Fibroblast of skin of right biceps (primary cell): ENCODE measurements at places on chromosomes 5 and 9.

DNA sequence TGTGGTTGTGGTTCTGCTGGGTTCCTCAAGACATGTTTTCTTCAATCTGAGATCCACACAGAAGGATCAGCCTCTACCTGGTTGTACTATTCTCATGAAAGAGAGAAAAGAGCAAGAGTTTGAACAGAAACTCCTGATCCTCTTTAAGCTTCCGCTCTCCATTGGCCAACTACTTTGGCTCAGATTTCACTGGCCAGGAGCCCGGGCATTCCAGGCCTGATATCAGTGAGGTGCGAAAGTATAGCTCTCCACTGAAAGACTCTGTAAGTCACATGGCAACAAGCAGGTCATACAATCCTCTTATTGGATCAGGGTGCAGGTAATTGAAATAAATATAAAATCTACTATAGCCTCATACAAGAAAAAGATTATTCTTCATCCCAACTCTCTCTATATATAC is 920.5 kb downstream of the TLE4 start:
- no peak for DNase-seq

DNA sequence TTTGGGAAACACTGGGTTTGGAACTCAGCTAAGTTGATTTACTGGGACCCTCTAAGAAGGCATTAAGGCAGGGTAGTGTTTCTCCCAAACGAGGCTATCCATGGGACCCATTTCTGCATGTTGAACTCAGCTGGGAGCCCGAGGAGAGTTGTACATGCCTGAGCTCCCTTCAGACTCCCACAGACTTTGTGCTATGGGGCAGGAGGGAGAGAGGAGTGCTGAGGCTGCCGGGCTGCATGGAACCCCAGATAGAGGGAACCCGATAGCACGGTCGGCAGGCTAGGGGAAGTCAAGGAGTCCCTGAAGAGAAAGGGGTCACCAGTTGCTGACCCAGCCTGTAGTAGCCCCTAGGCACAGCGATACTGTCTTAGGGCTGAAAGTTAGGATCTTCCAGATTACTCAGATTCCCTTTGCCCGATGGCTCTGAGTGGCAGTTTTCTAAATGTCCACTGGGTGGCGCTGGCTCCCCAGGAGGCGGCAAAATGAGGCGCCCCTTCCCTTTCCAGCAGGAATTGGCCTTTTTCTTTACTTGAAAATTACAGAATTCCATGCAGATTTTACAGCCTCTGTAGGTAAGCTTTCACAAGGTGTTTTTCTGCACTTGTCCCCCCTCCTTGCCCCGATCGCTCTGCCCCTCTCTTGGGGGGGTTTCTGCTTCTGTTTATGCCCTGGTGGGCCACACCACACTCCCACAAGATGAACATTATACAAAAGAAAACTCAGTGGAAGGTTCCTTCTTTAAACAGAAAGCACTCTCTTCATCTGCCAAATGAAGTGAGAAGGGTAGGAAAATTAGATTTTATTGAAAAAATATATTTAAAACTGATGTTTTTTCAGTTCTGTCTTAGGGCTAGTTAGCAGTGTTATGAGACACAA is 17.8 kb downstream of the NANS start:
- DNase-seq = peak; percentile 46

- DNase-seq = no peak
Measured at GRCh38 chr5:102767862-102768261, 12.8 kb downstream of the PAM start.

DNA sequence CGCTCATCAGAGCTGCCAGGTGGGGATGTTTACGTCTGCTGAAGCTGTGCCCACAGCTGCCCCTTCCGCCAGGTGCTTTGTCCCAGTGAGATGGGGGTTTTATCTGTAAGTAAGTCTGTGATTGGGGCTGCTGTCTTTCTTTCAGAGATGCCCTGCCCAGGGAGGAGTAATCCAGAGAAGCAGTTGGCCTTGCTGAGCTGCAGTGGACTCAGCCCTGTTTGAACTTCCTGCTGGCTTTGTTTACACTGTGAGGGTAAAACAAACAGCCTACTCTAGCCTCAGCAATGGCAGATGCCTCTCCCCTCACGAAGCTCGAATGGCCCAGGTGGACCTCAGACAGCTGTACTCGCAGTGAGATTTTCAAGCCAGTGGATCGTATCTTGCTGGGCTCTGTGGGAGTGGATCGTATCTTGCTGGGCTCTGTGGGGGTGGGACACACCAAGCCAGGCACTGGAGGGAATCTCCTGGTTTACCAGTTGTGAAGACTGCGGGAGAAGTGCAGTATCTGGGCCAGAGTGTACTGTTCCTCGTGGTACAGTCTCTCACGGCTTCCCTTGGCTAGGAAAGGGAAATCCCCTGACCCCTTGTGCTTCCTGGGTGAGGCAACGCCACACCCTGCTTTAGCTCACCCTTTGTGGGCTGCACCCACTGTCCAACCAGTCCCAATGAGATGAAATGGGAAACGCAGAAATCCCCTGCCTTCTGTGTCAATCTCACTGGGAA is 530.1 kb upstream of the DMAC1 start:
- DNase-seq = no peak

DNA sequence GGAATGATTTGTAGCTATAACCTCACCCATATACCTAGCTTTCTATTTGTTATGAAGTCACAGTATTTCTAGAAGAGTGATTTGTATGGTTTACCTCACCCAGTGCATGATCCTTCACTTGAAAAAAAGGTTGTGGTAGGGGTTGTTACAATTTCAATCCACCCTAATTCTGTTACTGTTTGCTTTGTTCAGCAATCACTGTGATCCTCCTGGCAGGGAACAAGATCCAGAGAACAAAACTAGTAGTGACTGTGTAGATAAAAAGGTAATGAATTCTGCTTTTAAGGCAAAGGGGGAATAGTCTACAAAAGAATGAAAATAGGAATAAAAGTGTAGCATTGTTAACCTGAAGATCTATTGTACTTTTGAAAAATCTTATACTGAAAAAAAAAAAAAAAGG is 191.3 kb upstream of the SH3GL2 start:
- DNase-seq = no peak
